ENCODE measurements at places on chromosomes 1 and 21. TPM values are rescaled to one million over a fixed set of nuclear protein-coding genes. Genes with fewer than 3 reads are reported as not detected.

The CRP gene
- not detected for total RNA-seq

The CLCNKA gene
- total RNA-seq, result not detected

The KCNJ9 gene
- total RNA-seq, result 14.7 TPM

The OR2T33 gene
- total RNA-seq, result not detected

The NUP210L gene
- total RNA-seq, result 0.31 TPM

The FAM78B gene
- total RNA-seq, result 16.3 TPM

The RCAN3 gene
- 12.8 TPM for total RNA-seq

The SIPA1L2 gene
- total RNA-seq, result 72.0 TPM

The TCHH gene
- total RNA-seq, result under 0.01 TPM

The DPH5 gene
- total RNA-seq, result 31.9 TPM

The LAMC2 gene
- 0.31 TPM for total RNA-seq

The C1QC gene
- 6.6 TPM for total RNA-seq

The GNPAT gene
- 65.4 TPM for total RNA-seq

The BRINP3 gene
- 33.2 TPM for total RNA-seq

The EPHX1 gene
- total RNA-seq, result 9.4 TPM

The ANGPTL1 gene
- total RNA-seq, result 2.5 TPM

The ZSCAN20 gene
- total RNA-seq, result 15.0 TPM
